Cerebellar nuclear complex (tissue), 1 donor: ENCODE measurements at places on chromosomes 1 and 21.

- DNase-seq = no peak
Observed at GRCh38 chr1:94286864-94287437, 49.6 kb upstream of the ARHGAP29 start.

- DNase-seq = no peak
Observed at GRCh38 chr1:85867189-85867588, 159.0 kb upstream of the ZNHIT6 start.

GRCh38 chr21:29326914-29327554 lies 28.3 kb downstream of the BACH1 start:
- DNase-seq = peak; percentile 49

GRCh38 chr1:42206164-42206563 lies 41.6 kb upstream of the GUCA2A start:
- DNase-seq = no peak

DNA sequence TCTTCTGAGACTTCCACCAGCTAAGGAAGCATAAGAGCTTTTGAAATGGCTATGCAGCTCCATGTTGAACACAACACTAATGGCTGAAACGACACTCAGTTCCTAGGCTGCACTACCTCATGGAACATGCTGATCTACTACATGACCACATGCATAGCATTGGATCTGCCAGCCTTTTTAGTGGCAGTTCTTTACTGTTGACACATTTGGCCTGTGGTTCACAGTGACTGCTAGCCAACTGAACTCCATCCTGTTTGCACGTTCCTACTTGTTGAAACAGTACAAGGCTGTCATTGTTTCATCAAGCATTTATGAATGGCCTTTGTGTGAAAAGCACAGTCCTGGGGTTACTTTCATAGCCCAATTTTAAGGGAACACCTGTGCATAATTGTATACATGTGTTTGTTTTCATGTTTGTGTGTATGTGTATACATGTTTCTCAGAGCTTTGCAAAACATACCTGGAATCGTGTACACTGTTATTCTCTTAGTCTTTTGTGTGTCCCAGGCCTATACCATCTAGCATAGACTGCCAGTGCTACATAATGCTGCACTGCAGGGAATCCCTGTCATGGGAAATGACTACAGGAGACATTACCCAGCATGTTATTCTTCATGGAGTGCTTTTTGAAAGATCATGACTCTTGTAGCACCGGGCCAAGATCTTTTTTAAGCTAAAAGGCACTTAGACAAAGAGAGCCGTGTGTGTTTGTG lies 179.6 kb upstream of the ESRRG start:
- no peak for DNase-seq

DNA sequence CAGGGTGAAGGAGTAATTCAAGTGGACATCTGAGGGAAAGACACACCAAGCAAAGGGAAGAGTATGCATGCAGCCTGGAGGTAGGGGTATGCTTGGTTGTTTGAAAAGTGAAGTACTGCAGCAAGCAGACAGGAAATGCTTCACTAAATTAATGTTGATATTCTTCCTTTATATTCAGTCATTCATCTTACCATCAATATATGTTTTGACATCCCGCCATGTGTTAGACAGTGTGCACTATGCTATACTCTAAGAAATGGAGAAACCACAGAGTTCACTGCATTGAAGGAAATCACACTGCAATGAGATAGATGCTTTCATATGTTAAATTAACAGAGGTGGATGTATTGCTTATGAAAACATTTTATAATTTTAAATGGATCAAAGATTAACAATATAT lies 82.9 kb downstream of the HSPA13 start:
- DNase-seq = no peak

- no peak for DNase-seq
Observed at GRCh38 chr21:45057886-45058285, 16.5 kb upstream of the ADARB1 start.

GRCh38 chr1:5522531-5523145 lies 469.6 kb downstream of the NPHP4 start:
- no peak for DNase-seq

DNA sequence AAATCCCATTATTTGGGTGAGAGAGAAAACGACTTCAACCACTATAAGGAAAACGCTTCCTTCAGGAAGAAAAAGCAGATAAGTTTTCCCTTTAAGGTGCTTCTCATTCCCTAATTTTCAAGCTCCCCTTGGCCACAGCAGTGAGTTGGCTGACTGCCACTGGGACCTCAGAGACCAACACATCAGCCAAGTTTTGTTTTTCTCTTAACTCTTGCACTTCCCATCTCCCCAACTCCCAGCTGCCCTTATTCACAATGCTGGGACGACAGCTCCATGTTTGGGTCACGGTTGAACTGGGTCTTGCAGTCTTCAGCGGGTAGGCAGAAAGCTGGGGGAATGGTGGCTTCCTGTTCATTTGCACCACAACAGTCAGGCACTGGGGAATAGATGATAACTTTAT lies 18.9 kb downstream of the SGIP1 start:
- no peak for DNase-seq

DNA sequence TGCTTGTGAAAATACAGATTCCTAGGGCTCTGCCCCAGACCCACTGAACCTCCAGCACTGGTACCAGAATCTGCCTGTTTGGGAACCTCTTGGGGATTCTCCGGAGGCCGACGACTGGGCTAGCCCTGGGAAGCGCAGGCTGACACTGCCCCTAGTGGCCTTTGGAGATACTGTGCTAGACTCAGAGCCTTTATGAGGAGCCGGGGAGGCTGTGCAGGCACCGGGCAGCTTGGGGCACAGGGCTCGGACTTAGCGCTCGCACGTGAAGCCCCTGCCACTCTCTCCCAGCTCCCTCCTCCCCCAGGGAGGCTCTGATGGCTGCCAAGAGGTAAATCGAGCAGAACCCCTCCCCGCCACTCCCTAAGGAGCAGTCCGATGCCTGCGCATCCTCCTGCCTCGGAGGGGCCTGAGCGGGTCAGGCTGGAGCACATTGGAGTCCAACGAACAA lies 144.6 kb upstream of the TNR start:
- DNase-seq = no peak

GRCh38 chr1:56973923-56974742 lies 8.3 kb upstream of the C8B start:
- no peak for DNase-seq

DNA sequence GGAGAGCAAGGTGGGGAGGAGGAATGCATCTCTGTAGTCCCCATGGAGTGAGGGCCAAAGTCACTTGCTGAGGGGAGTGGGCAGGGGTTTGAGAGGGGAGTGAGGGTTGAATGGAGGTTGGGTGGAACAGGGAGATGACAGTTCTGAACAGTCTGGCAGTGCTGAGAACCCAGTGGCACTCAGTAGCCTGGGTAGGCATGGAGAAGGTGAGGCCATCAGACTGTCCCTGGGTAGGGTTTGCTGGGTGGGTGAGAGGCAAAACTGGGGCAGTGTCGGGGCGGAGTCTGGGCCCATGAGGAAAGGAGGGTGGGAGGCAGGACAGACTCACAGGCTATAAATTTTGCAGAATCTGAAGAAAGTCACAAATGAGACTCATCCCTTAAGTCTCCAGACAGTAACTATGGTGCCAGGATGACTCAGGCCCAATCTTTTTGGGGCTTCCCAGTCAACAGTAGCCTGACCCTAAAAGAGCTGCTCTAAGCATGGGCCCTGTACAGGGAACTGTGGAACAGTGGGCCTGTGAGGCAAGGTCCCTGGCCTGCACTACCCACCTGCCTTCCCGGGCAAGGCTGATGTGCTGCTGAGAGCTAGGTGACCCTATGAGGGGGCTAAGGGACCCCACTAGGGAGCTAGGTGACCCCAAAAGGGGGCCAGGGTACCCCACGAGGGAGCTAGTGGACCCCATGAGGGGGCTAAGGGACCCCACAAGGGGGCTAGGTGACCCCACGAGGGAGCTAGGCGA lies 51.0 kb upstream of the DMRTB1 start:
- DNase-seq = no peak

DNA sequence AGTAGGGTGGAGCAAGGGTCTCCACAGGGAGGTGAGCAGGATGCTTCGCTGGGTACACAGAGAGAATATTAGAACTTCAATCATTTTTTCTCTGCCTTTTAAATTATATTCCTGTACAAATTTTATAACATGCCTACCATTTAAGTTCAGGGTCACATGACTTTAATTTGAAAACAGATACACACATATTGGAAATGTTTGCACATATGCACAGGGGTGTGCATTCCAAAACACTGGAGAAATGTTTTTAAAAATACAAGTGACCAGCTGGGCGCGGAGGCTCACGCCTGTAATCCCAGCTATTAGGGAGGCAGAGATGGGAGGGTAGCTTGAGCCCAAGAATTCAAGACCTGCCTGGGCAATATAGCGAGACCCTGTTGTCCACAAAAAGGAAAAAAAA lies 39.7 kb downstream of the NIPAL3 start:
- no peak for DNase-seq

- no peak for DNase-seq
Observed at GRCh38 chr1:172212124-172212523, 208.4 kb upstream of the C1orf105 start.

DNA sequence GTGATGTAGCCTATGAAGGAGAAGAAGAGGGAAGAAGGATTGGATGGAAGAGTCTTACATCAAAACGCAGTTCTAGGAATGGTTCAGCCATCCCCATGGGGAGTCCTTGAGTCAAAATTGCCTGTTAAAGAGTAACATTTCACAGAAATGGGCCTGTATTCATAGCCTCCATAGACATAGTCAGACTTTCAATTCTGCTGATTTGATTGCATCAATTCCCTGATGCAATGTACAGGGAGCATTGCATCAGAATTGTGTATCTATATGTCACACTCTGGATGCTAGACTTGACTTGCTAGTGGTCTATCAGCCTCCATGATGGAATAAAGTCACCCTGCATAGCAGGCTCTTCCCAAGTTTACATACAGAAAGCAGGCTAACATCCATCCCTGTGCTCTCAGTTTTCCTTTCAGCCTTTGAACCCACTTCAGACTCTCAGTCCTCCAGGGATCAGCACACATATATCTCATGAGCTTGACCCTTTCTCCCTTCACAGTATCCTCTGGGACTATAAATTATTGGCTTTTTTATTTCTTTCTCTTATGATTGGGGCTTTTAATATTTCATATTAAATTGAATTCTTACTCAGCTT lies 1111.7 kb upstream of the B3GALT2 start:
- no peak for DNase-seq
